K562 (cell line): ENCODE measurements at places on chromosomes 5 and 9. TPM values are rescaled to one million over a fixed set of nuclear protein-coding genes. Genes with fewer than 3 reads are reported as not detected.

The FSTL4 gene
- total RNA-seq, result not detected in 2 replicates

GRCh38 chr5:150596313-150596712, 44.1 kb upstream of the SYNPO start:
- DNase-seq, result peak; percentile 43
- H3K27ac ChIP-seq, result no peak overlapping the region
- H3K4me1 ChIP-seq, result peaks cover 13% of the 10 kb centered on the region; the same call in 2 of the 3 replicates
- H3K4me3 ChIP-seq, result no peak overlapping the region
- H3K36me3 ChIP-seq, result no peaks in the 10 kb centered on the region

DNA sequence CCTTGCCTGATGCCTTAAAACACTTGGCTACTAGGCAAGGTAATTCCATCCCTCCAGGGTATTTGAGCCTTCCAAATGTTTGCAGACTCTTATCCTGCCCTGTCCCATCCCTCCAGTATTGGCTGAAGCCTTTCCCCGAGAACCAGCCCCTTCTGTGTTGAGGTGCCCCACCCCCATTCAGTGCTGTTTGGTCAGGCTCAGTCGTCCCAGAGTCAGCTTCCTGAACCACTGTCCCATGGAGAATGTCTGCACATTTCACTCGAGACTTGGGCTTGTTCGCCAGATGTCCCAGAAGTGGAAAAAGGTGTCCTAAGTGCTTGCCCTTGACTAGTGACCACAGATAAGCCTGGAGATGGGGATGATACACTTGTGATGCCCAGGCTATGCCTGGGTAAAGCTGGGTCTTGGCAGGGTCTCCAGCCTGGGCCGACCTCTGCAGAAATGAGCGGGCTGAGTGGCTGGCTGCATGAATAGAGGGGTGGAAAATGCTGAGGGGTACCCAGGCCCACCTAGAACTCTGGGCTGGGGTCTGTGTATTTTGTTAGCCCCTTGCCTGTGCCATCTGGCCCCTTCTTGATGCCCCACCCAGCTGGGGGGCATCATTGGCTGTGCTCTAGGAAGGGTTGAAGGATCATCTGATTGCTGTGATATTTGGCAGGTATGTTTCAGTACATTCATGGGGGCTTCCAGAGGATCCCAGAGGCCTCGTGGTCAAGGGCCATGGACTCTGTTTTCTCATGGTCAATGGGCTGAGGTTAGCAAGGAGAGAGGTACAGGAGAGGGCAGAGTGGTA, 178.4 kb downstream of the MACROH2A1 start:
- peaks cover 8% of the 10 kb centered on the region; the same call in 1 of the 2 replicates for H3K4me1 ChIP-seq
- no peak overlapping the region for H3K27ac ChIP-seq
- H3K36me3 ChIP-seq, result no peaks in the 10 kb centered on the region
- H3K27me3 ChIP-seq, result no peaks in the 10 kb centered on the region
- no peak overlapping the region for H3K4me3 ChIP-seq

DNA sequence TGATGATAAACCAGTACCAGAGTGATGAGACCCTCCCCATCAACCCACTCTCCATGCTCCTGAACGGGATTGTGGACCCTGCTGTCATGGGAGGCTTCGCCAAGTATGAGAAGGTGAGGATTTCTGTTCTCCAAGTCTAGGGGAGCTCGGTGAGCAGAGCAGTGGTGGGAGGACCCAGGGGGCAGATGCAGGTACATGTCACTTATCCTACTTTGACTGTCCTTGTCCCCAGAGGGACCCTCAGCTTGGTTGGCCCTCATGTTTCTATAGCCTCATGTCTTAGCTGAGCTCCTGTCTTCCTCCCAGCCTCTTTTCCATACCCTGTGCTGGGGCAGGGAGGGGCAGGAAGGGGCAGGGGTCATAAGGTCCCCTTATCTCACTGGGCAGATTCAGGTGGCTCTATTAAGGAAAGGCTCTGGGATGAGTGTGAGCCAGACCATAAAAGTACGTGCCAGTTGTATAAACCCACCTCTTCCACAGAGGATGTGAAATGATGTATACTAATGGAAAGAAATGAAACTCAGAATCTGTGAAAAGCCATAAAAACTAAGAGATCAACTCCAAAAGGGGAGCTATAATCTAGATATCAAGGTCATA, 38.0 kb upstream of the FOXI1 start:
- H3K4me1 ChIP-seq, result no peaks in the 10 kb centered on the region
- DNase-seq, result no peak
- no peaks in the 10 kb centered on the region for H3K36me3 ChIP-seq

GRCh38 chr5:136374003-136374402, 8.7 kb upstream of the TRPC7 start:
- no peaks in the 10 kb centered on the region for H3K36me3 ChIP-seq
- no peak overlapping the region for H3K4me3 ChIP-seq
- no peak for DNase-seq
- no peak overlapping the region for H3K27ac ChIP-seq

The ARL14EPL gene
- 0.09 and 0.20 TPM in 2 replicates for total RNA-seq

DNA sequence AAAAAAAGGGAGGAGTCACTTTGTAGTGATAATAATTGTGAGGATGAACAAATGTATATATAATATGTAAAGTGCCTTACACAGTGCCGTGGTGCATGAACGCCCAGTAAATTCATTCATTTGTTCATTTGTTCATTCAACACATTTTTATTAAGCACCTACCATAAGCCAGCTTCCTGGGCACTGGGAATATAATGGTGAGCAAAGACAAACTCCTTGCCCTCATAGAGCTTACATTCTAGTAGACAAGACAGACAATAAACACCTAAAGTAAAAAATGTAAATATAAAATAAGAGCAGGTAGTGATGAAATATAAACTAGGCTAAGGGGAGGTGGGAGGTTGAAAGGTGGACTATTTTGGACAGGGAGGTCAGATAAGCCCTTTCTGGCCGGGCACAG, 32.0 kb downstream of the SPRY4 start:
- no peak for DNase-seq
- no peak overlapping the region for H3K27ac ChIP-seq
- no peak overlapping the region for H3K4me3 ChIP-seq
- no peaks in the 10 kb centered on the region for H3K27me3 ChIP-seq

The PLGRKT gene
- 6.5 and 10.4 TPM in 2 replicates for total RNA-seq

The STING1 gene
- 64.2 and 69.1 TPM in 2 replicates for total RNA-seq

DNA sequence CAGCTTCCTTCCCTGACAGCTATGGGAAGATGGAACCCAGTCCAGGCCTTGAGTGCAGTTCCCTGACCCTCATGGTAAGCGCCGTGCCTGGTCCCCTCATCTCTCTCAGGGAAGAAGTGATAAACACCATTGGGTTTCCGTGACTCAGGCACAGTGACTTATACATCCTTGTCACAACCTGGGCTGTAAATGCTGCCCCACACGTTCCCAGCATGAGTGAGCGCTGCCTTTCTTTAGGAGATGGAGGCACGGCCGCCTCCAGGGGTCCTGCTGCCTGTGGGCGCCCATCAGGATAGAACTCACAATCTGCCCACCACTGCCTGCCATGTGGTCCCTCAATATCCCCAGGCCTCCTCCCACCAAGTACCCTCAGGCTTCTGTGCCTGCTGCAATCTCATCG, 8.3 kb upstream of the NKD2 start:
- H3K27me3 ChIP-seq, result peaks cover 22% of the 10 kb centered on the region; the same call in 2 of the 3 replicates
- no peaks in the 10 kb centered on the region for H3K36me3 ChIP-seq
- DNase-seq, result no peak
- H3K4me1 ChIP-seq, result peaks cover 22% of the 10 kb centered on the region
- no peak overlapping the region for H3K27ac ChIP-seq

GRCh38 chr9:19087106-19088000, 15.4 kb downstream of the HAUS6 start:
- no peaks in the 10 kb centered on the region for H3K27me3 ChIP-seq
- no peak for DNase-seq
- no peak overlapping the region for H3K4me3 ChIP-seq
- H3K4me1 ChIP-seq, result no peaks in the 10 kb centered on the region
- peaks cover 75% of the 10 kb centered on the region for H3K36me3 ChIP-seq

DNA sequence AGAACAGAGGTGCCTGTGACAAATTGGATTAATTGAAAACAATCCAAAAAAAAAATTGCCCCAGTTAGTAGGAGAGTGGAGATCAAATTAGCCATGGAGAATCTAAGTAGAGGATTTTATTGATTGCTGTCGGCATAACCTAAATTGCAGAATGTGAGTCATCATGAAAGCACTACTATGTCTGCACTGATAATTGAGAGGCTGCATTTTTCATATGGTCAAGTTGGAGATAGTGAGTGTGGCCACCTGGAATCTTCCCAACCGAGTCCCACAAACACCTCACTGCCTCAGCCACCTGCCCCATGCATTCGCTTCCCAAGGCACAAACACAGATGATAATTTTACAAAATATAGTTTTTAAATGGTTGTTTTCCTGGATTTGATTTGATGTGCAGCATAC, 123.7 kb downstream of the NTRK2 start:
- H3K27me3 ChIP-seq, result no peaks in the 10 kb centered on the region
- no peak overlapping the region for H3K4me3 ChIP-seq
- H3K27ac ChIP-seq, result no peak overlapping the region
- no peaks in the 10 kb centered on the region for H3K4me1 ChIP-seq
- no peak for DNase-seq
- no peaks in the 10 kb centered on the region for H3K36me3 ChIP-seq

- peaks cover 13% of the 10 kb centered on the region for H3K4me1 ChIP-seq
- peak overlapping the region; percentile 80 for H3K27ac ChIP-seq
- peak overlapping the region; percentile 94 for H3K4me3 ChIP-seq
- peaks cover 8% of the 10 kb centered on the region; the same call in 1 of the 3 replicates for H3K36me3 ChIP-seq
- DNase-seq, result peak; percentile 54
Measured at GRCh38 chr5:32312197-32312594, 543 bp downstream of the MTMR12 start.

The SLC6A7 gene
- total RNA-seq, result not detected in 2 replicates
